ENCODE measurements at places on chromosomes 12 and 14.

DNA sequence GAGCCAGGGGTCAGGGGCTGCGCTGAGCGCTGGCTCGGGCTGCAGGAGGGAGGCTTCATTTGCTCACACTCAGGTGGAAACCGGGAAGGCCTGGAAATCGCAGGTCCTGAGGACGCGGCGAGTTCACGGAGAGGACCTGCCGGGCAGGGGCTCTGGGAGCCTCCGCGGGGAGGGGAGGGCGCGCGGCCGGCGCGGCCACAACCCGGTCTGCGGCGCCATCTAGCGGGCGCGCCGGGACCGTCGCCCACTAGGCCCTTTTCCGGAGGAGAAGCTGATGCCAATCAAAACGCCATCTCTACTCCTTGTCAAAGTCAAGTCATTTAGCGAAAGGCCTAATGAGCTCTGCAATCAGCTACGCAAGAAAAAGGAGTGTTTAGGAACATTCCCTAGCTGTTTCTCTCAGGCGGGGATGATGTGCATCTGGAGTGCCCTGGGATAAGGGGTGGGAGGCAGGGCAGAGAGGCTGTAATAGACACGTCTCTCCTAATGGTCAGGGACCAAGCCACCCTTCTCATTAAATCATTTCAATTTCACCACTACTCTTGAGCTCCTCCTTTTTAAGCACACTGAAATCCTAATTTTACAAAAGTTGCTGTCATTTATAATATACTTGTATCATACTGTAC is 885.8 kb upstream of the TMEM132C start:
- no peak for DNase-seq

- DNase-seq = no peak
These were observed 19.8 kb downstream of the MYRFL start for GRCh38 chr12:69844836-69845235.

DNA sequence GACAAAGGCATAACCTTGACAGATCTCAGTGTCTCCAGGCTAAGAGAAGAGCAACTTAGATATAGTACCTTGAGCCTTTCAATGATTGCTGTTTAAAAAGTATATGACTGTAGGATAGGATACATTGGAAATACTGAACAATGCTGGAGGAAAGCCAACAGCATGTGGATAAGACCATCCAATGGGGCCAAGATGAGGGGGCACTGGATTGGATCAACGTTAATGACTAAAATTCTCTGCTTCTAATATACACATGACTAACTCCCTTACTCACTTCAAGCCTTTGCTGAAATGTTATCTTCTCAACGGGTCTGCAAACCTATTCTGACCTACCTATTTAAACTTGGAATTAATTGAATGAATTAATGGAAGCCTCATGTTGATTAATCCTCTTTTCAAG is 354.9 kb downstream of the RAD51B start:
- no peak for DNase-seq

- DNase-seq = no peak
These were observed 18.0 kb downstream of the PUS7L start for GRCh38 chr12:43740511-43741100.

GRCh38 chr12:46998811-46999368 is 80.5 kb upstream of the PCED1B start:
- no peak for DNase-seq

DNA sequence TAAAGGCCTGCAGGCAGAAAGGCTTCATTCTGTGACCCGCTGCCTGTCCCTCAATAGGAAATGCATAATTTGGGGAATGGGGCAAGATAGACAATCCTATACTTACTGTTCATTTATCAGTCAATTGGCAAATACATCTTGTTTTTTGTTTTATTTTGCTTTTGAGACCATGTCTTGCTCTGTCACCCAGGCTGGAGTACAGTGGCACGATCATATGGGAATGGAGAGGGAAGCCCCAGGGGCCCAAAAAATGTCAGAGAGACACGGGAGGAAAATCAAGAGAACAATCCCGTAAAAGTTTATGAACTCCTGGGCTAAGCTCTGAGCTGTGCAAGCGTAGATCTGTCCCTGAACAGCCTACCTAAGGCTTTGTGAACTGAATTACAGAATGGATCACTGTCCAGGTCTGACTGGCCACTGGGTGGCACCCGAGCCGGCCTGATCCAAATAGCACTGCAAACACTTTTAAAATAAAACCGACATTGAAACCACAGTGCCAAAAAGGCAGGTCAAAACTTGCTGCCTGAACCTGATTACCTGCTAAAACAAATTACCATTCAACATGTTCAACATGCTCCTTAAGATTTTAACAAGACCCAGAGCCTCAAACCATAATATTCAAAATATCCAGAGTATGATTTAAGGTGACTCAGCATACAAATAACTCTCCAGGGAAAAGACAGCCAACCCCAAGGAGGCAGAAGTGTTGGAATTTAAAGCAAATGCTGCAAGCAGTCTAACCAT is 11.8 kb downstream of the COPS7A start:
- DNase-seq = peak; percentile 38

- DNase-seq = no peak
These were observed 813 bp downstream of the TWF1 start for GRCh38 chr12:43805149-43805859.

- no peak for DNase-seq
These were observed 2.4 kb downstream of the SLC41A2 start for GRCh38 chr12:104955703-104956102.

Measured in NCI-H1436 treated with DMSO at 0.1 percent for 48 hours (cell line).